ENCODE measurements at places on chromosomes 3 and 15.

- DNase-seq, result no peak
Measured at GRCh38 chr3:99084826-99085225, 183.3 kb upstream of the DCBLD2 start.

DNA sequence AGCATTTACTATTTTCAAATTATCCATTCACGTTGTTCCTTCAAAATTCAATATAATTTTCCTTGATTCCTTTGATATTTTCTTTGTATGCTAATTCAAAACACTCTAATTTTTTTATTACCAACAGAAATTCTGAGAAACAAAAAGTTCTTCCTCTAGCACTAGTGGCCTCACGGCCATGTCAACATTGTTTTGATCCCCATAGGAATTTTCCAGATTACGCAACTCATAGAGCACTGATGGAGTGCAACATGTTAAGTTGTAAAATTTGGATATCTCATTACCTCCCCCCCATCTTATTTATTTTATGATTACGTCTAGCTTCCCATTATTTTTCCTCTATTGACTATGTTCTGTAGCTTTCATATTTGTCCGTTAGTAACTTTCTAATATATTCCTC lies 745.3 kb downstream of the TUSC7 start:
- DNase-seq, result no peak

DNA sequence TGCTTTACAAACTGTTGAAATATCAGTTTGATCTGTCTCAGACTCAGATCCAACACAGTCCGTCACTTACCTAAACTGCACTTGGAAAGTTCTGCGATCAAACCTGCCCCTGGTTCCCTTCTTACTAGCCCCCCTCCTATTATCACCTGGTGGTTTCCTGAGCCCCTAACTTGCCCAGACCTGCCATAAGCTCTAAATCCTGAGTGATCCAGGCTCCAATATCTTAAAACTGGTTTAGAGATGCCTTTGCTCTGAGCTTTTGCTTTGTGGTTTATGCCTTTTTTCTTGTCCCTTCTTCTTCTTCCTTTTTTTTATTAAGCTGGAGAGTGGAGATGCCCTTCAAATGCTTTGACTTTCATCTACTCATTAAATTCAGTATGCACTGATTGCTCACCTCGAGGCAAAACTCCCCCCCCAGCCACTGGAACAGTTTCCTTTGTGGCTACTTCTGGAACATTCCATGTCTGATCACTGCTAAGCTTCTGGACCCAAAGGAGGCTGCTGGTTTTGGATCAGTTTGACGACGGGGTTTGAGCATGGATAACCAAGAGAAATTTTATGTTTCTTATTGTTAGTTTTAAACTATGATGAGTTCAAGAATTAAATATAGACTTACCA lies 3.5 kb upstream of the ITGB5 start:
- DNase-seq, result no peak

GRCh38 chr3:188170461-188171459 lies 16.8 kb downstream of the LPP start:
- DNase-seq, result no peak

DNA sequence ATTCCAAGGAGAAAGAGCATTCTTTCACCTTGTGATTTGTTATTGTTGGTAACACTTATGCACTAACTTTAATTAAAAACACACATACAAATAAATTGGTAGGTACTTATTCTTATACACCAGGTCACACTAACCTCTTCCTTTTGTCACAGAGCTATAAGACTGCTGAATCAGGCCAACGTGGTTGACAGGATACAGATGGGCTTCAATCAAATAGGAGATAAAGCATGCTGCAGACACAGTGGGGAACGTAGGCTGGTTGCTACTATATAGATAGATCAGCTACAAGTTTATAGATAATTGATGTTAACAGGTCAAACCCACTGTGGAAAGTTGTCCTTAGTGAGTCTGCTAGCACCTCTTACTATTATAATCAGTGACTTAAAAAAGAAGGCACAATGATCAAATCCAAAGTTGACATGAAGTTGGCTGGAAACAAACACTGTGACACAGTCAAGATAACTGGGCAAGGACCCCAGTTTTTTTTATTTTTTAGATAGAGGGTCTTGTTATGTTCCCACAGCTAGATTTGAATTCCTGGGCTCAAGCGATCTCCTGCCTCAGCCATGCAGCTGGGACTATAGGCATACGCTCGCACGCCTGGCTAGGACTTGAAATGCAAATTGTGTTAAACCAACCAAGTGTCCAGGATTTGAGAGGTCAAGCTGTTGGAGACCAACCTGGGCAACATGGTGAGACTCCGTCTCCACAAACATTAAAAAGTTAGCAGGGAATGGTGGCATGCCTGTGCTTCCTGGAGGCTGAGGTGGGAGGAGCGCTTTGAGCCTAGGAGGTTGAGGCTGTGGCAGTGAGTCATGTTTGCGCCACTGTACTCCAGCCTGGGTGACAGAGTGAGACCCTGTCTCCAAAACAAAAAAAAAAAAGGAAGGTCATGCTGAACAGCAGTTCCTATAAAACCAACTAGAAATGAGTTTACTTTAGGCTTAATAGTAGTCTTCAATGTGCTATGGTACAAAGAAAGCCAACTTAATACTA lies 97.9 kb upstream of the MEX3B start:
- no peak for DNase-seq

DNA sequence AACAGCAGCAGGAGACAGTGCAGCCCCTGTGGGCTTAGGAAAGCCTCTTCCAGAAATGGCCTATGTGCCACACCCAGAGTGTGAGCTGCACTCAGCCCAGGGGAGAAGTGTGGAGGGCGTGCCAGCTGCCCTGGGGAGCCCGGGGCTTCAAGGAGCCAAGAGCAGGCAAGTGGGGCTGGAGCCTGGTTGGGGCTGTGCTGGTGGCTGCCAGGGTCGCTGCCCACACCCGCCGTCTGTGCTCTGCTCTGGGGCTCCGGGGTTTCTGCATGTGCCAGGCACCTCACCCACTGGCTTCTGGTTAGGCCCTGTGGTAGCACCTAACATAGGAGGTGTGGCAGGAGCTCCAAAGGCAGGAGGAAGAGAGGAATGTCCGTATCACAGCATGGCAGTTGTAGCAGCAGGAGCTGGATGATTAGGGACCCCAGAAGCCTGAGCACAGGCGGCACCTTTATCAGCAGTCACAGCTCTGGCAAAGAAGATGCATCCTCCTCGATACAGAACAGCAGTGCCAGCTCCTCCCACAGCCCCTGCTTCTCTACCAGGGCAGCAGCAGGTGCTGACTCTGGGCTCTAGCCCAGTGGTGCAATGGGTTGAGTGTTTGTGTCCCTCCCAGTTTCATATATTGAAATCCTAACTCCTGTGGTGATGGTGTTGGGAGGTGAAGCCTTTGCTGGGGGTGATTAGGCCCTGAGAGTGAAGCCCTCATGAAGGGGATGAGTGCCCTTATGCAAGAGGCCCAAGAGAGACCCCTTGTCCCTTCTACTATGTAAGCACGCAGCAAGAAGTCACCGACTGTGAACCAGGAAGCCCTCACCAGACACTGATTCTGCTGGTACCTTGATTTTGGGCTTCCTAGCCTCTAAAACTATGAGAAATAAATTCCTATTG lies 70.0 kb upstream of the KLF13 start:
- DNase-seq, result peak; percentile 35

DNA sequence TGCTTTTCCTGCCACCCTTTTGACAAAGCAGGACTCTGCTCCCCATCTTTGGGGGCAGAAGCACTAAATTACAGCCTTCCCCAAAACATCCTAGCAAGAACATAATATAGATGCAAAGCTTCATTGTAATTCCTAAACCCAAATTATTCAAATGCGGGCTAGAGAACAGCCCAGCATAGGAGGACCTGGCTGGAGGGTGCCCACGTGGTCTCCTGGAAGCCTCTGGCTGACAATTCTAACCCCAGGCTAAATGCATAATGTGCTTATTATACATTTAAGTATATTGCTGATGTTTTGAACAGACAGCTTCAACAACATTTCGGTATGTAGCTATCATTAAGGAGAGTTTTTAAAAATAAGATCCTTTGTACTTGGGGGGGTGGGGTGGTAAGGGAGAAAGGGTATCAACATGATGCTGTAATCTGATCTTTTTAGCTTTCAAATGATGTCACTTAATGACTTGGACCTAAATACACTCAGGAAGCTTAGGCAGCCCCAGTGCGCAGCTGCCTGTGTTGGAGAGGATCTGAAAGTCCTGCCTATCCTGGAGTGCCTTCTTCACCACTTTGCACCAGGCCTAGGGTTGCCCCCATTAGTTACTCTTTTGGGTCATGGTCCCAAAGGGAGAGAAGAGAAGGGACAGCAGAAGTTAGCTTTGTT lies 57.2 kb upstream of the USP3 start:
- DNase-seq, result no peak

GRCh38 chr15:92914768-92915221 lies 14.7 kb downstream of the CHD2 start:
- no peak for DNase-seq

DNA sequence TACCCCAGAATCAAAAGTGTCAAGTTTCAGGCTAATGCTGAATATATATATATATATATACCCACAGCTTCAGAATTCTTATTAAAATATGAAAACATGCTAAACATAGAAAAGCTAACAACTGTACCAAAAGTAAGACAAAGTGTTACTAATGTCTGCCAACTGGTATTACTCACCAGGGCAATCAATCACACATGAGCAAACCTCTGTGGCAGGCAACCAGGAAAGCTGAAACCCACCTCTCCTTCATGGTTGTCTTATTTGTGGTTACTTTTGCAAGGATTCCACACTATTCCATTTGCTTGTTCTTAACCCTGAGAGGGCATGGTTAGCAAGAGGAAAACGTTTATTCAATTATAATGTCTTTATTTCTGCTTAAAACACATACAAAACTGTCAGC lies 512.3 kb upstream of the MDFIC2 start:
- DNase-seq, result no peak

DNA sequence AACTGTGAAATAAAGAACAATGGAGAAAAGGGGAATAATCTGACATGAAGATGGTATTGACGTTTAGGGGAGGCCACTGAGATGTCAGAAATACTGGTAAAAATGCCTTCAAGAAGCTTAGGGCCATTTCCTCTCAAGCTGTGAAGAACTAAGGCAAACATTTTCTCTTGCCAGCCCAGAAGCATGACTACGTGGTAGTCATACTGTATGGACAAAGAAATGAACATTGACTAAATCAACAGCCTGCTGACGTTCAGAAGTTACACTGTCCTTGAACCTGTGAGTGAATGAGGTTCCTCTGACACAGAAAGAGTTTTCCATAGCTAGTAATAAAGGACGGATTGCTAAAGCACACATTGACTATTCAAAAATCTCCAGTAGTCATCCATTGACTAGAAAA lies 121.0 kb downstream of the P3H2 start:
- DNase-seq, result no peak

GRCh38 chr3:39025222-39025970 lies 26.3 kb downstream of the SCN11A start:
- DNase-seq, result no peak

DNA sequence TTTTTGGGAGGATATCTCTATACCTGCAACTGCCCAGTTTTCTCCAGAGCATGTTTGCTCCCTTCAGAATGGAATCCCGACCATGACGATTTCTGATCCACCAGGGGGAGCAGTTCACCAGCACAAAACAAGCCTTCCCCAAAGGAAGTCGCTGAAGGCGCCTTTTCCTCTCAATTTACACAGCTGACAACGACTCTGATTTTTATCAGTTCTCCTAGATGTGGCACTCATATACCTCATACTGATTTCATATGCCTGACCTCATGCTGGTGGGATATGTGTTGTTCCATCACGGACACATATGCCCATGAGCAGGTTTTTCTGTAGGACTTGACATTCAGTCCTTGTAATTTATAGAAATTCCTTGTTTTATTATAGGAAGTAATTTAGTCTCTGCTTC lies 1028.2 kb downstream of the MCTP2 start:
- DNase-seq, result peak; percentile 48

DNA sequence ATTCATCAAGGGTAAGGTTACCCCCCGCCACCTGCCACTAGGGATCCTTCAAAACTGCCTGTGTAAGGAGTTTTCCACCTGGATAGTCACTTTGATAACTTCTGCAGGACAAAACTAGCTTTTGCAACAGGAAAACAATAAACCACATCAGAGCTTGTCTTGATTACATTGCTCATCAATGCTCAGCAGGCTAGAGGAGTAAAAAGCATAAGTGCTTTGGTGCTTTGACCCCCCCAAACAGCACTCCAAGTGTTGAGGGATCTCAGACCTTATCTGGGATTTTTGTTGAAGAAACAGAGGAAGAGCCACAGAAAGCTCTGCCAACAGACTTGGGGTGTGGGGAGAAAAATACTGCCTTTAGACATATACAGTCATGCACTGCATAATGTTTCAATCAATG lies 10.8 kb upstream of the PHLDB2 start:
- no peak for DNase-seq

DNA sequence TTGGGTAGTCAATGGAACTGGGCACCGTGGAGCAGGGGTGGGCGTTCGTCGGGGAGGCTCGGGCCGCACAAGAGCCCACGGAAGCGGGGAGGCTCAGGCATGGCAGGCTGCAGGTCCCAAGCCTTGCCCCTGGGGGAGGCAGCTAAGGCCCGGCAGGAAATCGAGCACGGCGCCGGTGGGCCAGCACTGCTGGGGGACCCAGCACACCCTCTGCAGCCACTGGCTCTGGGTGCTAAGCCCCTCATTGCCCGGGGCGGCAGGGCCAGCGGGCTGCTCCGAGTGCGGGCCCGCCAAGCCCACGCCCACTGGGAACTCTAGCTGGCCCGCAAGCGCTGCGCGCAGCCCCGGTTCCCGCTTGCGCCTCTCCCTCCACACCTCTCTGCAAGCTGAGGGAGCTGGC lies 21.5 kb upstream of the C2CD4B start:
- no peak for DNase-seq

GRCh38 chr3:106566277-106566676 lies 697.5 kb upstream of the CBLB start:
- no peak for DNase-seq

DNA sequence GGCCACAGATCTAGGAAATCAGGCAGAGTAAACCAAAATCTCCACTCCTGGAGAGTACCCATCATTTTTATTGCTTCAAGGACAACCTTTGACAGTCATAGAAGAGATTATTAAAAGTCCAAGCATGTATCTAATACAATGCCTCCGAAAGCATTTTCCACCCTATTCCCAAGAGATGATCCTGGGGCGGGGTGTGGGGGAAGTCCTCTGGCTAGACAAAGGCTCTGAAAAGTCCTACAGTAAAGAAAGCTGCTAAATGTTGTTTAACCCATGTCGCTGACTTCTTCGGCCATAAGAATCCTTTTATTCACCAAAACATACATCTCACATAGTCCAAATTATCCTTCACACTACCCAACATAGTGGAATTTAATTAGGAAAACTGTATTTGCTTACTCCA lies 115.7 kb upstream of the STT3B start:
- DNase-seq, result no peak

- DNase-seq, result no peak
Measured at GRCh38 chr15:101539492-101539891, 50.0 kb upstream of the PCSK6 start.

GRCh38 chr3:161556533-161556932 lies 59.9 kb downstream of the OTOL1 start:
- DNase-seq, result no peak

Measured in dorsolateral prefrontal cortex (tissue), 122 donors.